Stimulated activated CD4-positive, alpha-beta T cell treated with anti-CD3 and anti-CD28 coated beads, Interleukin-15, amount 100 ng/mL, for 1 hour (primary cell): ENCODE measurements at places on chromosomes 5 and 9.

GRCh38 chr5:158754018-158754514 is 345.6 kb downstream of the EBF1 start:
- DNase-seq, result no peak

DNA sequence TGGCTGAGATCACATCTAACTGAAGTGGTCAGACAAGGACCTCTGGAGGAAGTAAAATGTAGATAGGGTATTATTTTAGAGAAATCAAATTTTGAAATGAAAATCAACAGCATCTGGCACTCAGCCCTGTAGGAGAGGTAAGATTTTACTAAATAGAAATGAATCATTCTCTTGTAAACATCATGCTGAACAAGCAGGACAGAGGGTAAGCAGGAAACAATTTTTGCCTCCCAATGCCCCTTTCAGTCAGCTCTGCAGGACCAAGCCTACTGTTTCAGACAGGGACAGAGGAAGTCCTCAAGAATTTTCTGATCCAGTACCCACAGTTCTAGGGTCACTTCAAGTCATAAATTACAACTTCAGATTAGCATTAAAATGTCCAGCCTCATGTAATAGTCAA is 190.1 kb downstream of the ESM1 start:
- DNase-seq, result no peak

GRCh38 chr5:151772846-151773561 is 1.2 kb downstream of the G3BP1 start:
- no peak for DNase-seq

DNA sequence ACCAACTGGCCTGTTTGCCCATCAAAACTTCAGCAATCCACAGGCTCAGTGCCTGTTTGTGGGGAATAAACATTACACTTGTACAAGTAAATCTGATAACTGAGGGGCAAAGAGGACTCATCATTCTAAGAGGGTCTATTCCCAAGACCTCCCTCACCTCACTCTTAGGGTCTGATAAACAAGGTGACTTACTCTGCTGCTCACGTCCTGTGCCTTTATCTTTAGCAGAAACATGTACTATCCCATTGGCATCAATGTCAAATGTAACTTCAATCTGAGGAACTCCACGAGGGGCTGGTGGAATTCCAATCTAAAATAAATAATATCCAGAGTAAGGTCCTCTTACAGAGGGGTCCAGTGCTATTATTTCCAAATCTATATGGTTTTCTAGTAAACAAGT is 14.6 kb upstream of the ETF1 start:
- no peak for DNase-seq

GRCh38 chr5:168699002-168699401 is 119.8 kb upstream of the PANK3 start:
- no peak for DNase-seq

DNA sequence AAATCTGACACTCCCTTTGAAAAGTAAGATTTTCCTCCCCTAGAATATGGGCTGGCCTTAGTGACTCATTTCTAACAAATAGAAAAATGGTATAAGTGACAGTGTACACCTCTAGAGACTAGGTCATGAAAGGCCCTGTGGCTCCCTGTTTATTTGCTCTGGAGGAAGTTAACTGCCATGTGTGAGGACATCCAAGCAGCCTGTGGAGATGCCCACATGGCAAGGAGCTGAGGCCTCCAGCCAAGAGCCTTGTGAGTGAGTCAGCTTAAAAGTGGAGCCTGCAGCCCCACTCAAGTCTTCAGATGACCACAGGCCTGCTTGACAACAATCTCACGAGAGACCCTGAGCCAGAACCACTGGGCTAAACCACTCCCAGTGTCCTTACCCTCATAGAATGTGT is 128.1 kb upstream of the LHFPL2 start:
- no peak for DNase-seq
